ENCODE measurements at places on chromosomes 16 and 17. TPM values are rescaled to one million over a fixed set of nuclear protein-coding genes. Genes with fewer than 3 reads are reported as not detected.

Gene MYH8
- total RNA-seq: not detected

Gene ANKRD40CL
- not detected for total RNA-seq

Gene TRPV2
- 8.8 TPM for total RNA-seq

Gene IL34
- total RNA-seq: 148 TPM

Gene KLHL10
- not detected for total RNA-seq

Gene HOXB2
- total RNA-seq: 30.6 TPM

Gene EPN3
- total RNA-seq: 174 TPM

Gene LGALS9B
- total RNA-seq: 0.13 TPM

Gene TMEM106A
- total RNA-seq: 1.3 TPM

Gene RAI1
- 38.2 TPM for total RNA-seq

Gene DHRS7C
- not detected for total RNA-seq

Gene ACSM3
- total RNA-seq: 4.8 TPM

Gene MAP2K3
- 55.5 TPM for total RNA-seq

Gene NPIPA7
- total RNA-seq: 6.0 TPM

Gene GPR179
- not detected for total RNA-seq

Gene CDIP1
- 13.8 TPM for total RNA-seq

Gene FSCN2
- 0.46 TPM for total RNA-seq

Gene TBC1D3I
- 0.34 TPM for total RNA-seq

Data from lower leg skin (tissue), 4 donors.